Fibroblast of villous mesenchyme (primary cell): ENCODE measurements at places on chromosomes 4 and X. TPM values are rescaled to one million over a fixed set of nuclear protein-coding genes. Genes with fewer than 3 reads are reported as not detected.

- no peak for DNase-seq
Observed at GRCh38 chr4:77488882-77489281, 116.7 kb upstream of the CXCL13 start.

PPEF2 gene
- under 0.01 TPM in 1 of 2 replicates, not detected in the other for total RNA-seq

GRCh38 chr4:25911356-25911755, 2.7 kb upstream of the SMIM20 start:
- DNase-seq: no peak

SPANXN3 gene
- not detected in 2 replicates for total RNA-seq

NDP gene
- total RNA-seq: under 0.01 TPM in 1 of 2 replicates, not detected in the other

DNA sequence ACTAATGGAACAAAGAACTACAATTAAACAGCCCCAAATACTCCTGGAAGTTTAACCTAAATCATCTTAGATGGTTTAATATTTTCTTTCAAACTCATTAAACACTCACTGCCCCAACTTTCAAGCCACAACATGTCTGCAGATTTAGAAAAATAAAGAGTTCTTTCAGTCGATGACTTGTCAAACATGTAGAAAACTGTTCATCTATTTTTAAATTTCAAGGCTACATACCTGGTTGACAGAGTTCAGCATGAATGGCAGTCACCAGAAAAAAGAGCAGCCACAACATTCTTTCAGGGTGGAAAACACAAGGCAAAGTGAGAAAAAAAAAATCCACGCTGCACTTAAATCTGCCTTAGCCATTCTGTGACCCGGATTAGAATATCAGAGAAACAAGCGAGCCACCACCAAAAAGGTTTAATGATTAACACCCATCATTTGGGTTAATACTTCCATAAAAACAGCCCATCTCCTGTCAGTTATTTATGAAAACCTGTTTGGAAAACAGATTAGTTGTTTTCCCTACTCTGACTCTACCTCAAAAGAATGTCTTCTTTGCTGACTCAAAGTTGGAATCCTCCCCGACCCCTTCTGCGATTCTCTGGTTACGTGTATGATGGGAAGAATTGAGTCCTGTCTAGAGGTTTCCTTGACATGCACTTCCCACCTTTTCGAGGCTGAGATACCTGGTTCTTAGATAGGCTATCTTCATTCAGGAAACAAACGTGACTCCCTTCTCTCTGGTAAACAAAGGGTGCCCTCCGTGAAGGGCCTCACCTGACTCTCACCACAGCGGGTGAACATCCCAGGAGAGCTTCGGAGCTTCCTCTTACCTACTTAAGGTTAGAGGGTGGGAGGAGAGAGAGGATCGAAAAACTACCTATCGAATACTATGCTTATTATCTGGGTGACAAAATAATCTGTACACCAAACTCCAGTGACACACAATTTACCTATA, at the start of gene CLTRN:
CLTRN (minus strand) TSS at position 319 of the 958 bp plus-strand sequence; CDS start at position 289, 30 bp downstream.
- DNase-seq: no peak

SPANXC gene
- total RNA-seq: not detected in 2 replicates

PPP4R3C gene
- total RNA-seq: not detected in 2 replicates

DNA sequence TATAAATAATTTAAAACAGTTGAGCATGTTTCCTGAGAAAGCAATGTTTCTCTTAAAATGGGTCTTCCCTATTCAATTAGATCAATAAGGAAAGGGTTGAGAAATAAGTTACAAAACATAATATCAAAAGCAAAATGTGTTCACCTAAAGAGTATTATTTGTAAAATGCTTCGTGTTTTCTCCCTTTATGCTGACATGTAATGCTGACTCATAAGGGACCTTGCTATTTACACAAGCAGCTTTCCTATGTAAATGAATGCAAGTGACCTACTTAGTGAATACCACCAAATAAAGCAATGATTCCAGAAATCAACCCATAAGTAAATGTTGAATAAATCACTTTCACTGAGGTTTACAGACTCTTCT, 91.5 kb downstream of the ELOVL6 start:
- peak; percentile 81 for DNase-seq

ARSJ gene
- total RNA-seq: 49.3 and 69.5 TPM in 2 replicates

CFAP47 gene
- total RNA-seq: not detected in 2 replicates

ITGB1BP2 gene
- 3.5 and 6.5 TPM in 2 replicates for total RNA-seq

DNA sequence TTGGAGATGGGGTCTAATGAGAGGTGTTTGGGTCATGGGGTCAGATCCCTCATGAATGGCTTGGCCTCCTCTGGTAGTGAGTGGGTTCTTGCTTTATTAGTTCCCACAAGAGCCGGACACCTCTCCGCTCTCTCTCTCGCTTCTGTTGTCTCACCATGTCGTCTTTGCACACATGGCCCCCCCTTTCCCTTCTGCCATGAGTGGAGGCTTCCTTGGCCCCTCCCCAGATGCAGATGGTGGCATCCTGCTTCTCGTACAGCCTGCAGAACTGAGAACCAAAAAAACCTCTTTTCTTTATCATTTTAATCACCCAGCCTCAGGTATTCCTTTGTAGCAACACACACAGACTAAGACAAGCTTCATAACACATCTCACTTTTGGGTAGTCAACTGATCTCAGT, 49.6 kb upstream of the SPRY1 start:
- DNase-seq: no peak

RNF212 gene
- total RNA-seq: 2.9 and 3.0 TPM in 2 replicates

NOX1 gene
- total RNA-seq: under 0.01 TPM in 1 of 2 replicates, not detected in the other

DNA sequence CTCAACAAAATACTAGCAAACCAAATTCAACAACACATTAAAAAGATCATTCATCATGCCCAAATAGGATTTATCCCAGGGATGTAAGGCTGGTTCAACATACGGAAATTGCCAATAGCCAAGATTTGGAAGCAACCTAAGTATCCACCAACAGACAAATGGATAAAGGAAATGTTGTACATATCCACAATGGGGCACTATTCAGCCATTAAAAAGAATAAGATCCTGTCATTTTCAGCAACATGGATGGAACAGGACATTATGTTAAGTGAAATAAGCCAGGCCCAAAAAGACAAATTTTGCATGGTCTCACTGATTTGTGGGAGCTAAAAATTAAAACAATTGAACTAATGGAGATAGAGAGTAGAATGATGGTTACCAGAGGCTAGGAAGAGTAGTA, 82.0 kb upstream of the FAM241A start:
- no peak for DNase-seq

DNA sequence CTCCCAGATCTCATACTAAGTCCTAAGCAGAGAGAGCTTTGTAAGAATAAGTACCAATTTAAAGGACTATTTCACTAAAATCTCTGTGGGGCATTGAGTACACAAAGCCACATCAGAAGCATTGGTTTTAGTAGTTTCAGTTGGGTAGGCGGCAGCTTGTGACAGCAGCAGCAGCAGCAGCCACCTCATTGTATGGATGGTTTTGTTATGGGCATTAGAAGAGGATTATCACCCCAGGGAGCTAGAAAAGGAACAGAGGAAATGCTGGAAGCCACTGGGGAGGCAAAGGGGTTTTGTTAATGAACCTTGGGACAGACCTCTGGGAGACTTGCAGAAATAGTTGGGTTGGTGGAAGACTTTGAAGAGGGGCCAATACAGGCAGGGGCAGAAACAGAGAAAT, 93.9 kb upstream of the FRMPD3 start:
- no peak for DNase-seq
